ENCODE measurements at places on chromosomes 2 and 18.

GRCh38 chr2:222180619-222181018 lies 118.2 kb downstream of the PAX3 start:
- DNase-seq, result no peak

DNA sequence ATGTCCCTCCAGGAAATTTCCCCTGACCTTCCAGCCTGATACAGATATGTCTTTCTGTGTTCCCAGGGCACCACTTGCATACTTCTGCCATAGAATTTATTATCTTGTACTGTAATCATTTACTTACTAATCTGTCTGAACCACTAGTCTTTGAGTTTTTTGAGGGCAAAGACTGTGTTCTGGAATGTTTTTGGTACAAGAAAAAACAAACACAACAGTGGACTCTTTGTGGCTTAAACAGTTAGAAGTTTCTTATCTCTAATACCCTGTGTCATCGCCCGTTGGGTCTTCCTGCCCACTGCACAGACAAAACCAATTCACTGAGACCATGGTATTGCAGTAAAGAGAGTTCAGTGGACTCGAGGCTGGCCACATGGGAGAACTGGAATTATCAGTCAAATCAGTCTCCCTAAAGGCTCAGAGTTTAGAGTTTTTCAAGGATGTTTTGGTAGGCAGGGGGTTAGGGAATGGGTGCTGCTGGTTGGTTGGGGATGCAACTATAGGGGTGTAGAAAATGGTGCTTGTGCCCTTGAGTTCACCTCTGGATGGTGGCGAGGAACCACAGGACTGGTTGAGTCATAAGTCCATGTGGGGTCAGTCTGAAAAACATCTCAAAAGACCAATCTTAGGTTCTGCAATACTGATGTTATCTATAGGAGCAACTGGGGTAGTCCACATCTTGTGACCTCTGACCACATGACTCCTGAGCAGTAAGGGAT lies 20.3 kb downstream of the RALB start:
- no peak for DNase-seq

DNA sequence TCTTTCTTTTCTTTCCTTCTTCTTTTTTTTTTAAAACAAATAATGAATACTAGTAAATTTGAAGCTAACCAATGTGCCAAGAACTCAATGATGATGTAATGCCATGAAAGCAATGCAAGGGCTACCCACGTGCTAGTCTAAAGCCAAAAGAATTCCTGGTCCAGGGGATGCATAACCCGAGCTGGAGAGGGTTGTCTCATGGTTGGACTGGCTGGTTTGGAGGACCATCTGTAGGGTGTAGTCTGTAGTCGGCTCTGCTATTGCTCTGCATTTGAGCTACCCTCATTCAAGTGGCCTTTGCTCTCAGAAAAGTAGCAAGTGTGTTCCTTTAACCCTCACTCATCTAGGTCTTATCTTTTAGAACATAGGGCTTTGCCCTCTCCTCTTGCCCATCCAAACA lies 469.6 kb upstream of the CELF4 start:
- no peak for DNase-seq

DNA sequence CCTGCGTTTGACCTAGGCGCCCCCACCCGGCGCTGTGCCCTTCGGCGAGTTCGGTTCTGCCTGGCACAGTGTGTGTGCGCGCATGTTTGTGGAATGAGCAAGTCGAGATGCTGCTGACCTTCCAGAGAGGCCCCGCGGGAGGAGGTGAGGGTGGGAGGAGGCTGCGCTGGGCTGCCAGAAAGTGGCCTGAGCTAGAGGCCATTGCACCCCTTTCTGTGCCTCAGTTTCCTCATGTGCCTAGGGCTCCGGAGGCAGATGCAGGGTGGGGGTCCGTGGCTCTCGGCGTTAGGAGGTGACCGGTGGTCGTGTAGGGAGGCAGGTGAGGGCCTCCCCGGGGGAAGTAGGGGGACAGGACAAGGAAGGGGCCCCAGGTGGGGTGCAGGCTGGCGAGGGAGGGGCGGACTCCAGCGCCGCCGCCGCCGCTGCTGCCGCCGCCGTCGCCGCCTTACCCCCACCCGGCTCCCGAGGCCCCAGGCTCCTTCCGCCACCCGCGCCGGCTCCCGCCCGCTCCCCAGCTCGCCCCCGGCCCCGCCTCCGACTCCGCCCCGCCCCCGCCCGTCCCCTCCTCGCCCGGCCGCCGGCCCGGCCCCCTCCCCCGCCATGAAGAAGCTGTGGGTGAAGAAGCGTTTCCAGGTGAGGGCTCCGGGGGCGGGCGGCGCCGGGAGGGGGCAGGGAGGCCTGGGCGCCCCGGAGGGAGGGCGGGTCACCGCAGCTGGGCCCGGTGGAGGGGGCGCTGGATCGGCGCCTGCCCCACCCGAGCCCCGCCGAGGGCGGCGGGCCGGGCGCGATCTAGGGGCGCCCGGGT lies 7.0 kb downstream of the SPEG start:
- DNase-seq, result peak; percentile 8

DNA sequence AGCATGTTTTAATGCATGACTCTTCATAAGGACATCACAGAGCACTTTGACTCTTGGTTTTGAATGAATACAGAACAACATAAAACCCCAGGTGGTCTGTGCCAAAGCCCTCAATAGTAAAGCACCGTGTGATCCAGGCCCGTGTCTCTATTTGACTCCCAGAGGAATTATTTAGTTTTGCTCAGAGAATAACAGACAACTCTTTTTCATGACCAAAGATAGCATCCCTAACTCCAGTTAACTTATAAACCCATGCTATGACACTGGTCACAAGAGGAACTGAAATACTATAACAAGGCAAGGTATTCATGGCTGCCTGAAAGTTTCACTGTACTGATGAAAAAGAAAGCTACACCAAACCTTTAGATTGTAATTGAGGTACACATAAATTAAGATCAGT lies 128.4 kb downstream of the IKZF2 start:
- DNase-seq, result no peak

DNA sequence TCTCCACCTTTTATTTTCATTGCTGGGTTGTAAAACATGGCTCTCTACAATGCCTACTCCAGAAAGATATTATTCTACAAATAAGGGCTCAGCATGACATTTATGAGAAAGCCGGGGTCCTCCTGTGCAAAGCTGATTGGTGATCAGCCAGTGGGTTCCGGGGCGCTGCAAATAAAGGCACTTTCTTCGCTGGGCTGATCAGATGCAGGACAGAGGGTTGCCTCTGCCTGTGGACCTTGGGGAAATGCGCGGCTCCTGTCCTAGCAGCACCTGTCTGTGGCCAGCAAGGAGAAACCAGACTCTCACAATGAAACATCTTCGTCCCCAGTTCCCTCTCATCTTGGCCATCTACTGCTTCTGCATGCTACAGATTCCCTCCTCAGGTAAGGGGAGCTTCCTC lies at the start of gene NMS:
Gene NMS (plus strand): TSS at position 301 of the 400 bp plus-strand sequence. CDS start 7 bp downstream, at position 308.
- no peak for DNase-seq

All from NCI-H1048 (cell line).